KG1 (cell line): ENCODE measurements at places on chromosomes 3 and 15.

- no peak for DNase-seq
Measured at GRCh38 chr3:121418182-121418581, 127.6 kb downstream of the POLQ start.

GRCh38 chr3:38524141-38524739 is 28.1 kb downstream of the EXOG start:
- DNase-seq = no peak

- no peak for DNase-seq
Measured at GRCh38 chr3:116586285-116586944, 123.2 kb upstream of the TUSC7 start.

DNA sequence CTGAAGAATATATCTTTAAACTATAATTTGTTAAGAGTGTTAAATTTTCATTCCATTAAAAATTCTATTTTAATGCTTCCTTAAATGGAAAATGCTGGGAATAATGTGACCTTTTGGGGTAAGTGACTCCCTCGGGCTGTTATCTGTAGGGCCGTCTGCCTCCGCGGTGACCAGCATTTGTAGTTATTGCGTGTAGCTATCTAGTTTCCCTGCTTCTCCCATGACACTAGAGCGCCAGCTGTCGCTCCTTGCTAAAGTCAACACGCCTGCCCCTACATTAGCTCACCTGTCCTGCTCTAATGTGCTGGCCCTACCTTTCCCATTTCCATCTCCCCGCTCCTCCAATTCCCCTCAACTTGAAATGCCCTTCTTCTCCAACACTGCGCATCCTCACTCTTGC is 12.4 kb upstream of the CHRM5 start:
- no peak for DNase-seq

- peak; percentile 57 for DNase-seq
Measured at GRCh38 chr3:4474683-4475490, 7.8 kb upstream of the SUMF1 start.

- DNase-seq = no peak
Measured at GRCh38 chr3:9649791-9650521, 651 bp downstream of the MTMR14 start.

DNA sequence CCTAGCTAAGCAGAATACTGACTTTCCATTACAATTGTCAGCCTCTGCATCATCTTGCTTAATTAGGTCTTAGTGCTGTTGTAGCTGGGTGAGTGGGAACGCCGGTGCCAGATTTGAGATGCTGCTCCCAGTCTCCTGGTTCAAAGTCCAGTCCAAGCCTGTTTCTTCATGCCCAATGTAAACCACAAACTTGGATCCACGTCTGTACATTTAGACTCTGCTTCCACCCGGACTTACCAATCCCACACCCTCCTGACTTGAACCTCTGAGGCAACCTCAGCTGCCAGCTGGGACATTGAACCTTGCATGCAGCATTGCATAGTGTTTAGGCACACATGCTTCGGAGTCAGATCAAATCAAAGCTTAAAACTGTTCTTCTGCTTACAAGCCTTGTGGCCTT is 43.0 kb downstream of the BCL2L10 start:
- DNase-seq = no peak

- DNase-seq = no peak
Measured at GRCh38 chr3:22209578-22209977, 458.6 kb upstream of the ZNF385D start.
